ENCODE measurements at places on chromosomes 1 and 21.

DNA sequence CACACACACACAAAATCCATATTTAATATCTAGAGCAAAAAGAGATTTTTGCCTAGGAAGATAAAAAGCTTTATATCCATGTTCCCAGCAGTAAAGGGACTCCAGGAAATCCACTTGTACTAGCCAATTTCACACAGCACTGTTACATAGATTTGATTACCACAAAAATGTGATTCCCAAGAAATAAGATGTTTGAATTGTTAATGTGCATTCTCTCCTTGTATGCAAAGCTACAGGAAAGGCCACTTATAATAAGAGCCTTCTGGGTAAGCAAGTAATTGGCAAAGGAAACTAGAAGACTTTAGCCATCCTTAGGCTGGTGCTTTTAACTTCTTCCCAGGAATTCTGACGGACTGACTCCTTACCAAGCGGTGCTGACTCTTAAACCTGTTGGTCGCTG is 89.3 kb downstream of the LBR start:
- DNase-seq = no peak

- DNase-seq = no peak
Measured at GRCh38 chr1:5688081-5689077, 303.8 kb downstream of the NPHP4 start.

GRCh38 chr1:91783423-91784170 is 102.4 kb downstream of the TGFBR3 start:
- DNase-seq = peak; percentile 66

GRCh38 chr1:206106328-206107167 is 10.6 kb downstream of the AVPR1B start:
- DNase-seq = peak; percentile 62

- DNase-seq = no peak
Measured at GRCh38 chr1:207313131-207313530, 8.3 kb upstream of the CD55 start.

- DNase-seq = no peak
Measured at GRCh38 chr1:155247667-155248553, 7.4 kb downstream of the ENTREP3 start.

DNA sequence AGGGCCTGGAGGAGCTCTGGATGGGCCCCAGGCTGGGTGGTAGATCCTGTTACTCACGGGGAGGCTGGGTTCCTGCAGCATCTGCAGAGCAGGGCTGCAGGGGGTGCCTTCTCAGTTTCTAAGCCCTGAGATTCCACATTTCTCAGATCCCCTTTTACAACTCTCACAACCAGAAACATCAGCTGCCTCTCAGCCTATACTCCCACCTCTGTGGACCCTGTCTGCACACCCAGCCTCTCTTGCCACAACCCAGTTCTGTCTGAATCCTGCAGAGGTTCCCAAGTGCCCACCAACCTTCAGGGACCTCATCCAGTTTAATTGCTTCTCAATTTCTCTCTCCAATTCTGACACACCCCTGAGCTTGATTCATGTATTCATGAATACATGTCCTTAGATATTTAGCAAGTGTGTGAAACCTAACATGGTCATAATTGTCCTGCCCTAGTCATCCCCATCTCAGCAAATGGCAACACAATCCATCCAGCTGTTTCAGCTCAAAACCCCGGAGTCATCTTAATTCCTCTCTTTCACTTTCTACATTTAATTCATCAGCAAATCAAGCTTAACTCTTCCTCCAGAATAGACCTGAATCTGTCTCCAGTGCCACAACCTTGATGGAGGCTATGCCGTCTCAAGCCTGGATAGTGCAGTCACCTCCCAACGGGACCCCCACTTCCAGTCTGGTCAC is 57.0 kb upstream of the NEK2 start:
- DNase-seq = no peak

- DNase-seq = no peak
Measured at GRCh38 chr1:165330483-165330882, 26.0 kb downstream of the LMX1A start.

DNA sequence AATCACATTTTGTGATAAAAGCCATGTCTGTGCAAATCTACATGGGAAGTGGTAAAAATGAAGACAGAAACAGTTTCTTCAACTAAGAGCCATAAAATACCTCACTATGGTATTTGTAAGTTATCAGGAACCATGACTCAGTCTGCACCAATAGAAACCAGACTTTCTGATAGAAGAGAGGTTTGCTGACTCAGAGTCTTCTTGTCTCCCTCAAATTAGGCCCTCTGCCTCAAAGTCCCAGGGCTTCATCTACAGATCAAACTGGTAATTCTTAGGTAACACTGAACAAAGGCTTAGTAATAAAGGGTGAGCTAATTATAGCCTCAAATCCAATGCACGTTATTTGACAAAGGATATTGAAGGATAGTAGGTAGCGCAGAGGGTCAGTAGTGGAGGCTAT is 30.9 kb upstream of the SSX2IP start:
- no peak for DNase-seq

DNA sequence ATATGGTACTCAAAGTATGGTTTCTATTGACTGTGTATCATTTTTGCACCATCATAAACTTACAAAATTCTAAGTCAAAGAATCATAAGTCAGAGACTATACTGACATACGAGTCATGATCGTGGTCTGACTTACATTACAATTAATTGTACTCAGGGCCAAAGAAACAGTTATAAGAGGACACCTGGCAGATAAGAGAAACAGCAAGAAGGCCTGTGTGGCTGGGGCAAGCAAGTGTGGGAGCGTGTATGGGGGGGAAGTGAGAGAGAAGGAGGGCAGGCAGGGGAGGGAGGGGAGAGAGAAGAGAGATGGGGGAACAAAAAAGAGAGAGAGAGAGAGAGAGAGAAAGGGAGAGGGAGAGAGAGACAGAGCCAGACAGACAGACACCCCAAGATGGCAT is 70.9 kb downstream of the RERE start:
- DNase-seq = no peak

GRCh38 chr1:116763787-116764465 is 9.7 kb downstream of the CD2 start:
- no peak for DNase-seq

Measured in fibroblast of the conjunctiva (primary cell).